ENCODE measurements at places on chromosomes 5 and 9.

DNA sequence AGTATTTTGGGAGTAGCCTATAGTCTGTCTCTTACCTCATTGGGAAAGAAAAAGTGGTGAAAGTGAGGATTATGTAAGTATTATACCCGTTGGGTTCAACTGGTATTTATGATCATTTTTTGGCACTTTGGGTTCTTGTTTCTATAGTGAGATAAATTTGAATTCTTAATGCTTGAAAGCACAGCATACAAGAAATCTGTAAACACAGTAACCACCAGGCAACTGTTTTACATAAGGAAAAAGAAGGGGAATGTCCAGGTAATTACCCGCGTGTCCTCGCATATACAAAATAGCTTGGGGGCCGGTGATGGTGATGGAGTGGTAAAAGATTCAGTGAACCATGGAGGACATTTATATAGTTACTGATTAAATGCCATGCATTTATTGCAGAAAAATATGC is 60.5 kb downstream of the BASP1 start:
- no peak for DNase-seq

- no peak for DNase-seq
Measured at GRCh38 chr9:98375138-98375726, 119.8 kb upstream of the TBC1D2 start.

DNA sequence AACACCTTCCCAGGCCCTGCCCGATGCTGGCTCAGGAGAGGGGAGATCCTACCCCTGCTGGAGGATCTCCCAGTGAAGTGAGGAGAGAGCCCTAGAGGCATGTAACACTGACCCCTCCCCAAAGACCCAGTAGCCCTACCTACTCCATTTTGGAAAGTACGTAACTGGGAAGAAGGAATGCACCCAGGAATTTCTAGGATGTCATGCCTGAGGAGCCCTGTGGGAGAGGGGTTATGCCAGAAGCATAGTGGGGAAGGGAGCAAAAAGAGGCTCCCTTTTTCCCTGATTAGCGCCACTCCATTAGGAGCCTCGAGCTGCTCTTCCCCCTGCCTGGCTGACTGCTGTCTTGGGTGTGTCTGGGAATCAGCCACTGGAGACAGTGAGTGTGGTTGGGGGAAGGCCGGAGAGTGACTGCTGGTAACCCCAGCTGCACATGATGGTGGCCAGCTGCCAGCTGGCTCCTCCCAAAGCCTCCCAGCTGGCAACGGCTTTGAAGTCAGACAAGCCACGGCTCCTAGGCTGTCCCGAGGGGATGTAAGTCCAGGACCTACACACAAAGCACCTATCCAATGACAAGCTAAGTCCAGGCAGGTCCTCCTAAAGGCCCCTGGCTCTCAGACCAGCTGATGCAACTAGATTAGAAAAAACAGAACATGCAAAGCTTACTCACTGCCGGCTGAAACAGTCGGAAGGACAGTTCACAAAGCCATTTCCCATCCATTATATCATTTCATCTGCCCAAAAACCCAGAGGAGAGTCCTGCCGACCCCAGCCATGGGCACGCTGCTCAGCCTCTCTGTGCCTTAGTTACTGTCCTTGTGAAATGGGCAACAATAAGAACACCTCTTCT is 136.5 kb upstream of the ABCA1 start:
- peak; percentile 90 for DNase-seq

DNA sequence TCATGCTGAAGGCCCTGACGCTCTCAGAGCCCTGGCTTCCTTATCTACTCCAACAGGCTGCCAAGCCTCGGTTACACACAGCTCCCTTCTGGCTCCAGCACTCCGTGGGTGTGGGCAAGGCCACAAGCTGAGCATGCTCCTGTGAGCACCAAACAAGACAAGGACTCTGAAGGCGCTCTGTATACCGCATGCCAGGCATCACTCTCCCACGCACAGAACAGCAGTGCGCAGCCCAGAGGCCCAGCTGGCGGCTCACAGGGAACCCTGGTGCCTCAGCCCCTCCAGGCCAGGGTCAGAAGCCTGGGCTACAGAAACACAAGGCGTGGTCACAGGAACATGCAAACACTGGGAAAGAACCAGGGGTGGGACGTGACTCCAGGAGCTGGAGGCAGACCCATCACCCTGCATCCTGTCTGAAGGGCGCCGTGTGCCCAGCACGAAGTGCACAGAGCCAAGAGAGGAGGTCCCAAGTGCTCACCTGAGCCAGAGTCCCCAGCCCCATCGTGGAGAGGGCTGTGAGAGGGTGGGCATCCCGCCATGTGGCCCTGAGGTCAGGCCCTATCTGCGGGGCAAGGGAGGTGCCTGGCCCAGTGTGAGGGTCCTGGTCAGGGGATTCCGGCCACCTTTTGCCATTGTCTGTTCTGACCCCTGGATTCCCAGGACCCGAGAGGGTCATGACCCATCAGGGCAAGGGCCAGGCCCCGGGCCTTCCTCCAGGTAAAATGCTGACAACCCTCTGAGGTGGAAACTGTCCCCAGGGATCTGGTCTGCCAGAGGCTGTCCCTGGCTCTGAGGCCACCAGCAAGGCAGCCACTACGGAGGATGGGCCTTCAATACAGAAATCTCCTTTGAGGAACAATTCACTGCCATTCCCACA is 54.7 kb downstream of the COL23A1 start:
- DNase-seq = no peak
